ENCODE measurements at places on chromosomes 5 and 9.

DNA sequence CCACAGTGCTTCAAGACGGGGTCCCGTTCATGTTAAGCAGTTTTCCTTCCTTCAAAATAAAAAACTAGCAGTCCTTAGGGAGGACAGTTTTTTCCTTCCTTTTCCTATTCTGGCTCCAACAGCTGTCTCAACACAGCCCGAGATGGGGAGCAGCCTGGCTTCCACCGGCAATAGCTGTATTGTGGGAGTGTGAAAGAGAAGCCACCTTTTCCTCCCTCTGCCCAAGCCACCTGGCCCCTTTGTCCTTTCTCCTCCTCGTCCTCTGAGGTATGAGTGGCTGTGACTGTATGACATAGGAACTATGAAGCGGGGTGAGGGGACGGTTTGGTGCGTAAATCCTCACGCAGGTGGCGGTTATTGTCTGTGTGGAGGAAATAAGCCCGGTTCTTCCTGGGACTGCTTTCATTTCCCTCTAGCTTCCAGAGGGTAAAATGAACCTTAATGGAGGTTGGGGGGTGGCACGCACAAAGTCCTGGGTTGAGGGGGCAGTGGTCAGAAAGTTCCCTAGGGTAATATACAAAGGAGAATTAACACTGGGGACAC is 292.0 kb upstream of the DMRT1 start:
- no peak for DNase-seq

- no peak for DNase-seq
These were observed 31.5 kb upstream of the SGCD start for GRCh38 chr5:156295431-156295830.

- no peak for DNase-seq
These were observed 21.3 kb upstream of the FNIP1 start for GRCh38 chr5:131818001-131818724.

GRCh38 chr5:29720954-29721353 is 1472.5 kb upstream of the CDH6 start:
- DNase-seq = no peak

GRCh38 chr9:112112519-112112918 is 62.6 kb downstream of the SUSD1 start:
- peak; percentile 69 for DNase-seq

GRCh38 chr5:72453246-72453775 is 53.9 kb downstream of the ZNF366 start:
- no peak for DNase-seq

GRCh38 chr5:97529354-97529985 is 346.4 kb upstream of the RIOK2 start:
- no peak for DNase-seq

DNA sequence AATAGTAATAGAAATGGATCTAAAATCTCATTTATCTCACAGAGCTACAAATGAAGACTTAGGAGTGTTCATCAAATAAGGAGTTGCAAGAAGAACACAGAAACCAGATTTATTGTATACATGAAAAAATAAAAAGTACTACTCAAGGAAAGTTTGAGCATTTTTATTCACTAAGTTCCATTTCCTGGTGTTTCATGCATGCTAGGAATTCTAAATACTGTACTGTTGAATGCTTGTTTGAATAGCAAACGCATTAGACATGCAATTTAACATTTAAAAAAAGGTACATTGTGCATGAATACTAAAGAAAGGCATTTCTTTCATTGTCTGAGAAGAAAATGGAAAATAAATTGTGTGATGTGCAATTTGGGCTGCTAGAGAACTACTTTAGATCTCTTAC is 52.1 kb downstream of the C6 start:
- no peak for DNase-seq

GRCh38 chr9:112970939-112971338 is 41.1 kb downstream of the ZNF883 start:
- no peak for DNase-seq

DNA sequence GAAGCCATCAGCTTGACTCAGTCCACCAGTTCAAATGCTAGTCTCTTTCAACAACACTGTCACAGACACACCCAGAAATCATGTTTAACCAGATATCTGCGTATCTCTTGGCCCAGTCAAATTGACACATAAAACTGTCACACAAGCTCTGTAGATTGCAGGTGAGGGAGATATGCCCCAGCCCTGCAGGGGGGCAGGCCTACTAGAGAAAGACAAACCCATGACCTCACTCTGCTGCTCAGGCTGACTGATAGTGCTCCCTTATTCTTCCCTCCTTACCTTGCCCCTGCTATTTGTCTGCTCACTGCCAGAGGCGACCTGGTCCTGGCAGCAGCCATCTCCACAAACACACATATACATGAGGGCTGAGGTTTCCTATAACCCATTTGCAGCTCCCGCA is 351.3 kb downstream of the DRD1 start:
- no peak for DNase-seq
